ENCODE measurements at places on chromosomes 4 and X.

DNA sequence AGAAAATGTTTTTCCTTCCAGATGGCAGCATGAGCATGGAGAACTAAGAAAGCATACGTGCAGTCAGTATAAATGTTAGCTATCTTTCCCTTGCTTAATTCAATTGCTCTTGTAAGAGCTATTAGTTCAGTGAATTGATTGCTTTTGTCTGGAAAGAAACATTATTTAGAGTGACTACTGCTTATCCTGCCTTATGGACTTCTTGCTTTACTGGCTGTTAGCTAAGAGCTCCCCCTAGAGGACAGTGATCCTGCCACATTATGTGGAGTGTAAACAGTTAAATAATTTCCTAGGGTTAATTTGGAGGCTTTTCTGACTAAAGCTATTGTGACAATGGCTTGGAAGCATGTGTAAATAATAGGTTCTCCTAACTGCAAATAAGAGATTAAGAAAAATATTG, 1402.4 kb downstream of the FAM133A start:
- DNase-seq: no peak

DNA sequence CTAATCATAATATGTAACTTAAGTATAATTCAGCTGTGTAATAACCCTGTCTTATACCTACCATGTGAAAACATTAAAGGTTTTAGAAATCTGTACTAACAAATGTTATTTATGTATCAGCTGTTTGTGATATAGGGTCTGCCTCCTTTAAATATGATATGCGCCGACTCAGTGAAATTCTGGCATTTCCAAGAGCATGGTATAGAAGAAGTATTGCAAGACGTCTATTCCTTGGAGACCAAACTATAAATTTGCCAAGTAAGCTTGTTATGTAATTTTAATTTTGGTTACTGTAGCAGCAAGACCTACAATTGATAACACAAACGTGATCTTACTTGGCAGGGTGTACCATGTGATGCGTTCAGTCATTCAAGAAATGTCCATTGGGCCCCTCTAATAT, 32.3 kb upstream of the ADAD1 start:
- DNase-seq: no peak

- DNase-seq: peak; percentile 12
These were observed 28.4 kb downstream of the ZNF185 start for GRCh38 chrX:152926279-152926678.

DNA sequence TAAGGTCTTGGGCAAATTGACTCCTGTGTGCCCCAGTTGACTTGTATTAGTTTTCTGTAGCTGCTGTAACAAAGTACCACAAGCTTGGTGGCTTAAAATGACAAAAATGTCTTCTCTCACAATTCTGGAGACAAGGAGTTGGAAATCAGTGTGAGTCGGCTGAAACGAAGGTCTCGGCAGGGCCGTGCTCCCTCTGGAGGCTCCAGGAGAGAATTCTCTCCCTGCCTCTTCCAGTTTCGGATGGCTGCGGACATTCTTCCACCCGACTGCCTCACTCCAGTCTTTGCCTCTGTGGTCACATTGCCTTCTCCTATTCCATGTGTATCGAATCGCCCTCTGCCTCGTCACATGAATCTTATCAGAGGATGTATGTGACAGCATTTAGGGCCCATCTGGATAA, 66.0 kb upstream of the PHOX2B start:
- no peak for DNase-seq

DNA sequence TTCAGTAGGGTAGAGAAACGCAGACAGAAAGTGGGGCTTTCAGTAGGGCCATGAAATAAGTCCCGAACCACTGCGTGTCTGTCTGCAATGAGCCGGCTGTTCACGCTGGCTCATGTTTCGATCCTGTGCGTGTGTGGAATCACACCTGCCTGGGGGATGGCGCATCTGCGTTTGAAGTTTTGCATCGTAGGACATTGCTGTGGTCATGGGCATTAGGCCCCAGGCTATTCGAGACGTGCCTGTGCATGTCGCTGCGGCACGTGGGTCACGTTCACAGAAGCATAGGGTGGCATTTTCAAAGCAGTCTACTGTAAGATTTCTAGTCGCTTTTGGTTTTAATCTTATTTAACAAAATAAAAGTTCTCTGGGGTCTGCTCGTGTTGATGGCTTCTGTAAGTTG, 25.5 kb upstream of the HGFAC start:
- no peak for DNase-seq

- DNase-seq: no peak
These were observed 101.1 kb downstream of the TSPAN5 start for GRCh38 chr4:98557194-98557892.

DNA sequence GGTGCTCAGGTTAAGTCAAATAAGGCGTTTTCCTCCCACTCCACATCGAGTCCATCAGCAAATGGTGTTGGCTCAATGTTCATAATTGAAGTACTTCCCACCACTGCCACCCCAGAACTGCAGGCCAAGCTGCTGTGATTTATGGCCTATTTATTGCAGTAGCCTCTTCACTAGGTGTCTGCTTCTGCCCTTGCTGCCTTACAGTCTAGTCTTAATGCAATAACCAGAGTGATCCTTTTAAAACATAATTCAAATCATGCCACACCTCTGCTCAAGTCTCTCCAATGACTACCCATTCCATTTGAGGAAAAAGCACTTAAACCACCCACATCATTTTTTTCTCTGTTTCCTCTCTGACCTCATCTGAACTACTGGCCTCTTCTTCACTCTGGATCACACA, 220.3 kb downstream of the KCNIP4 start:
- DNase-seq: no peak

- DNase-seq: peak; percentile 14
These were observed 62.3 kb upstream of the LNX1 start for GRCh38 chr4:53653484-53654053.

DNA sequence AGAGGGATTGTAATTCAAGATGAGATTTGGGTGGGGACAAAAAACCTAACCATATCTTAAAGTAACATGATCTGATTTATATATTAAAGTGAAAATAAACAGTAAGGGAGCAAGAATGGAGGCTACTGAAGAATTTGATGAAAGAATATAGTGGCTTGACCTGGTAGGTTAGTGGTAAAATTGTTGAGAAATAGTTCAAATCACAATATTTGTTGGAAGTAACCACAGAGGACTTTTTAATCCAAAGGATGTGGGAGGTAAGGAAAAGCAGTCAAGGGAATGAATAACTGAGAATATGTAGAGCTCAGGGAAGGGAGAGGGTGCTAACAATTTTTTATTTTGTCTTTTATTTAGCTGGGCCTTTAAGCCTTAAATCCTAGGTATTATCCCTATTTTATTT, 139.8 kb upstream of the HS3ST1 start:
- DNase-seq: no peak

DNA sequence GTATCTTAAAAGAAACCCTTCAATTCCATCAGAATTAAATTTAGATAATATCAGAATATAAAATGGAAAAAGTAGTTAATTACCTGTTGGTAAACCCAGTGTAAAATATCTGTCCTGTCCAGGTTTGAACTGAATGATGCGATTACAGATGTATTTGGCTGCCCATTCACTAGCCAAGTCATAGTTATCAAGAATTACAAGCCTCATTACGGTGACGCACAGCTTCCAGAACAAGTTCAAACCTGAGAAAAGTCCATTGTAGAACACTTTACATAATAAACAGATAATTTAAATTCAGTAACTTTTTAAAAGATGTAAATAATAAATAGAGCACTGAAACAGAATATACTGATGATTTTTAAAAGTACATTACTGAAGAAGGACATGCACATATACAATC, 4.4 kb downstream of the GNPDA2 start:
- no peak for DNase-seq

GRCh38 chr4:43456383-43456782, 563.9 kb downstream of the GRXCR1 start:
- no peak for DNase-seq

GRCh38 chrX:46202733-46203514, 342.3 kb downstream of the ZNF674 start:
- no peak for DNase-seq

DNA sequence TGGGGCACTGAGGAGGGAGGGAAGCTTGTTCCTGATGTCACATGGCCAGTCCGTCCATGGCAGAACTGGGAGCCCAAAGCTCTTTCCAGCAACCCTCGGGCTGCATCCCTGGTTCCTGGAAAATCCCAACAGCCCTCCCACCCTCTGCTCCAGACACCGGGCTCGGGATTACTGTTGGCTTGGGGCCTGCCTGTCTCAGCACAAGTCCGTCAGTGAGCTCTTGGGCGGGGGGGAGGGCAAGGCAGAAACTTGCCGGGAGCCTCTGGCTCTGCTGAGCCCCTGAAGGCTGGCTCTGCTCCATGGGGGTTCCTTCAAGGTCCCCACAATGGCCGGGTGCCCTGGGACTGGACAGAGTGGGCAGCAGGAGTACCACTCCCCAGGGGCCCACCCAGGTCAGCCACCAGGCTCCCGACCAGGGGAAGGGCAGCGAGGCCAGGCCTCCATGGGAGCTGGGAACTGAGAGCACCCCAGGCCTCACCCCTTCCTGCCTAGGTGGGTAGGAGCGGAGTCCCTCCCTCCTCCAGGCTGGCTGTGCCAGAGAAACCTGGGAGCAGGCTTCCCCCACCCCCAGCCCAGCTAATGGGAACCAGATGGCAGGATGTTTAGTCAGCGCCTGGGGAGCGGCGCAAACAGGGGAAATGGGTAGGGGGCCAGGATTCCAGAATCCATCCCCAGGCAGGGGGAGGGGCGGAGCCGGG, 6.4 kb upstream of the HAUS7 start:
- no peak for DNase-seq

DNA sequence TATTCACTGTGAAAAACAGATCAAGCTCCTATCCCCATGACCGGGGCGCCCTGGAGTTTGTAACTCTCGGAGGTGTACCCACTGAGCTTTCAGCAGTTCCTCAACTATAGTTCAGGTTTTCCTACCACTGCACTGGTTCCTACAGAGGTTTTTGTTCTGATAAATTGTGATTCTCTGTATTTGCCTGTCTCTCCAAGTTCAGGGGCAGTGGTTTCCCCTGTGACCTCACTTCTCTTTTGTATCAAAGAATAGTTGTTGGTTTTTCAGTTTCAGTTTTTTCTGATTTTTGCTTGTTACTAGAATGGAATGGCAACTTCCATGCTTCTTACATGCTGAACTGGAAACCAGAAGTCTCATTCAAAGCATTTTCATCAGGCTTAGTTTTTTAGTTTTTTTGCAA, 56.8 kb upstream of the PLS3 start:
- no peak for DNase-seq

DNA sequence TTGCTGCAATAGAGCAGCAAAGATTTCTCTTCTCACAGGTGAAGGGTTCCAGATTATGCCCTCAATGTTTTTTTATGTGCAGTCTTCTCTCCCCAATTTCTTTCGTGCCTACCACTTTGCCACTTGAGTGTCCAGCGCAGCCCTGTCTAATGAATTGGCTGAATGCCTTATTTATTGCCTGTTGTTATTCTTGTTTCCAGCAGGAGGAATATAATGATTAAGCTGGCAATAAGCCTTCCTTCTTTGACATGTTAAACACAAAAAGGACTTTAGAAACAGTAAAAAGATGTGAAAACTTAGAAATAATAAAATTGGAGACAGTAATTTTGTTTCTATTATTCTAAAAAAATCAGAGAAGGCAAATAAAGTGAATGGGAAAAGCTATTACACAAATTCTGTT, 34.6 kb upstream of the FRAS1 start:
- no peak for DNase-seq
